Stimulated activated CD8-positive, alpha-beta memory T cell treated with anti-CD3 and anti-CD28 coated beads, Interleukin-4, amount 100 ng/mL, for 48 hours (primary cell): ENCODE measurements at places on chromosomes 2 and 18.
A peak's percentile ranks its signal among the peaks of the same experiment; 100 is the strongest.

DNA sequence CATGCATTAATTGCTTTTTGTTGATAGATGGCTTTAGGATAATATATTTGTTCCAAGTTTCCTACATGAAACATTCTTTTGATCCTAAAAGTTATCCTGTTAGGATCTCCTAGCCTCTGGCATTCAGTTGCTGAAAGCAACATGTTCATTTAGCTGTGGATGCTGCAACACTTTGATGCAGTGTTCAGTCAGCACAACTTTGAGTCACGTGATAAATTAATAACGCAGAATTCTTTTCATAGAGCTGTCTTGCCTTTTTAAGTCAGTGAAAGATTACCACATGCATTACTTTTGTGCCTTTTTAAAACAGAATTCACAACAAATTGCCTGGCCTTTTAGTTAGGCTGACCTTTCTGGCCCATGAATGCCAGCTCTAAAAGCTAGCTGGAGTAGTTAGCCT, 1467.9 kb upstream of the ZEB2 start:
- no peak for DNase-seq

DNA sequence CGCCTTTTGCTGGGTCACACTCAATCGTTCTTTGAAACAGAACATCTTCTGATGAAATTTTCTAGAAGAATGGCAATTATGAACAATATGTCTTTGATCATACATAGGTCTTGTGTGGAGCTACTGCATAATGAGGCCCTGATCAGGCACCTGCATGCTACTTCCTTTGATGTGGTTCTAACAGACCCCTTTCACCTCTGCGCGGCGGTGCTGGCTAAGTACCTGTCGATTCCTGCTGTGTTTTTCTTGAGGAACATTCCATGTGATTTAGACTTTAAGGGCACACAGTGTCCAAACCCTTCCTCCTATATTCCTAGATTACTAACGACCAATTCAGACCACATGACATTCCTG, 532 bp downstream of the UGT1A5 start:
- DNase-seq = no peak

- DNase-seq = no peak
Observed at GRCh38 chr2:236554629-236555282, 14.9 kb upstream of the ACKR3 start.

DNA sequence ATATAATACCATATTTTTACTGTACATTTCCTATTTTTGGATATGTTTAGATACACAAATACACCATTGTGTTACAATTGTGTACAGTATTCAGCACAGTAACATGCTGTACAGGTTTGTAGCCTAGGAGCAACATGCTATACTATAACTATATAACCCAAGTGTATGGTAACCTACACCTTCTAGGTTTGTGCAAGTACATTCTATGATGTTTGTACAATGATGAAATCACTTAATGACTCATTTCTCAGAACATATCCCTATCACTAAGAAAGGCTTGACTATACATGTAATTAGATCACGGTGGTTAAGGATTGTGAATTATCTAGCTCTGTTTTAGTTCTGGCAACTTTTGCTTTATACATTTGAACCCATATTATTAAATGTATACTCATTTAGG, 31.3 kb downstream of the NPHP1 start:
- DNase-seq = no peak

- DNase-seq = no peak
Observed at GRCh38 chr18:32459361-32460101, 11.2 kb downstream of the GAREM1 start.

DNA sequence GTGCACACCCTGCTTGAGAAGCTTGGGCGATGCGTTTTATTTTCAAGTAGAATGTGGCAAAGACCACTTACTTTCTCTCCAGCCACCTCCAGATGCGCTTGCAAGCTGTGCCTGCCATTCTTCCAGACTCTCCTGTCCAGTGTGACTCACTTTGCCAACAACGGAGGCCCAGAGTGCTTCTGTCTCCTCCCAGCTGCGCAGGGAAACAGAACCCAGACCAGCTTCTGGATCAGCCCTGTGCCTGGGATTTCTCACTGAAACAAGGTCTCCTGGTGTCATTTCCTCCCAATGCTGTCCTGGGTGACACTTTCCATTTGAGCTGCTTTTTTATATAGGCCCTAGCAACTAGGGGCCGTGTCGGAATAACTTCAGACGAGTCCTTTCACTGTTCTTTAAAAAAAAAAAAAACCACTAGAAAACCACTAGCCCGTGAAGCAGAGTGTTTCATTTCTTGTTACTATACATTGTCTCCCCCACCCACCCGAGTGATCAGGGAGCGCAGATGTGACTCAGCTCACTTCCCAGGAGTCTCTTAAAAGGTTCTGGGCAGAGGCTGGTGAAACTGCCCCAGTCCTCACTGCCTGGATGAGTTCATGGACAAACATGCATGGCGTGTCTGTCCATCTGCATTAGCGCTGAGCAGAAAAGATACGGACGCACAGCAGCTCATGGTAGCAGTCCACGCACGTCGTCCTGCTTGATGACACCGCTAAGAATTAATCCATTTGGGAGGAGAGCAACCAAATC, 25.3 kb upstream of the RPL31 start:
- no peak for DNase-seq

DNA sequence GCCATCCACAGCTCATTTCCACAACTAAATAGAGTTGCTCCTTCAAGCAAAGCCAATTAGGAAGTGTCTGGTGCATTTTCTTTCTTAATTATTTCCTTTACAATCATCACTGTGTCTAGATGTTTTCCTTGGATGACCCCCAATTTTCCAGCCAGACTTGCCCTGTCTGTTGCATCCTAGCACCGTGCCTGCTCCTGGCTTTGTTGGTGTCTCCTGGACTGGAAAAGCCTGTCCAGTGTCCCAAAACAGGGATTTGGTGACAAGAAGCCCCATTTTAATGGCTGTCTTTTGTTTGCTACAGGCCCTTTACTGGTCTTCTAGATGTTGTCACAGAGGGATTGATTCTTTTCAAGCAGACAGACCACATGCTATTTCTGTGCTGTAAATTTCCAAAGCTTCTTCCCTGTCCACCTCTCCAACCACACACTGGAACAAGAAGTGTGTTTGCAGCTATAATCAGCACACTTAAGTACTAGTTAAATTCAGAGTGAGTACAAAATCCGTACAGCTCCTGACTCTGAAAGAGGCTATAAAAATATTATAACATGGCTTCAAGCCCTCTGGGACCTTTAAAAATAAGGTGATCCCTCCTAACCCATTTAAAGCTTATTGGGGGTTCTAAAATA, 38.4 kb downstream of the RNF144A start:
- no peak for DNase-seq

DNA sequence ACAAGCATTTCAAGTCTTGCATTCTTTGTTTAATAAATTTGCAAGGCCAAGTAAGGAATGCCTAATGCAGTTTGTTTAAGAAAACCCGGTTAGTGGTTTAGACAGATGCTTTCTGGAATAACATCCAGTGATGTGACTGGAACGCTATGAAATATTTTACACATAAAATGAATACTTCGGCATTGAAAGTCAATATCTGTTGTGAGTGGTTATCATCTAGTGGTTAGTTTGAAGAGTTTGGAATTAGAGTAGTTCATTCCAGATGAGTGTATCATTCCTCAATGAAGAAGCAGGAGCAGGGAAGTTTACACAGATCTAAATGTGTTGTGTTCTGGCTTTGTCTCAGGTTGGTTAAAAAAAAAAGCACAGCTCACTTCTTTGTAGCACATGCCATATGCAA, 608.0 kb upstream of the PIK3C3 start:
- DNase-seq = no peak

DNA sequence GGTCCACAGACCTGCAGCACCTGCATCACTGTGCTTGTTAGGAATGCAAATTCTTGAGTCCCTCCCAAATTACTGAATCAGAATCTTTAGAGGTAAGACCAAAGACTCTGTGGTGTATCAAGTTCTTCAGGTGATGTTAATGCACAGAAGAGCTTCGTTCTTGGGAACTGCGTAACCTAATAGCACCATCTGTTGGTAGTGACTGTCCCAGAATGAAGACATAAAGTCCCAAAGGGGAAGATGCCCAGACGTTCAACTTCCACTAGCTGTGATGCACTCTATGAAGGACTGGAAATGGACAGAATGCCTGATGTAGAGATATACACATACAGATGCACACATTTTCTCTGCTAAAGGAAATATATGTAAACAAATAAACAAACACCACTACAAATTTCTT, 576.0 kb downstream of the LRP1B start:
- no peak for DNase-seq

GRCh38 chr18:8389391-8390340, 219.6 kb upstream of the RAB12 start:
- DNase-seq = peak; percentile 58

DNA sequence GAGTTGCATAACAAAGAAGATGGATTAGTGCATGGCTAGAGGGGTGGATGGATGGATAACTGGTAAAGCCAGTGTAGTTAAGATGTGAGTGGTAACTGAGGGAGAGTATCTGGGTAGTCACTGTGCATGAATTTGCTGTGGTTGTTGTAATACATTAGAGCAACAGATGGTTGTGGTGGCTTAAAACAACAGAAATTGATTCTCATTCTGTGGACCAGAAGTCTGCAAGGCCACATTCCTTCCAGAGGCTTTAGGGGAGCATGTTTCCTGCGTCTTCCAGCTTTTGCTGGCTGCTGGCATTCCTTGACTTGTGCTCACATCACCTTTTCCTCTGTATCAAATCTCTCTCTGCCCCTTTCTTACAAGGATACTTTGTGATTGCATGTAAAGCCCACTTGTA, 155.4 kb downstream of the ASB1 start:
- DNase-seq = no peak

GRCh38 chr18:13527256-13527655, 199.1 kb downstream of the FAM210A start:
- no peak for DNase-seq

DNA sequence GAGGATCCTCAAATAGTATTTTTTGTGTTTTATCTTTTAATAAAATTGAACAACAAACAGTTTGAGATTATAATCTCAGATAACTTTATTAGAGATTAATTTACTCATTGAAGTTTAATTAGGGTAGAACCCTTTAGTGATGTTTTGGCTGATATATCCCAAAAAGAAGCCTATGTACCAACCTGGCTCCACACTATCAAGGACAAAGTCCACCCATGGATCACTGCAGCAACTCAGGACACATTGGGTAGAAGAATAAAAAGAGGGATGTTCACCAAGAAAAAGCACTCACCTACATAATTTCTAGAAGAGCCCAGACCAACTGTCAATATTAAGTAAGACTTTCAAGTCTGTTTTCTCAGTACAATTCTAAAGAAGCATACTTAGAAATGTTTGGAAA, 112.9 kb downstream of the EXOC6B start:
- no peak for DNase-seq

GRCh38 chr18:57698571-57699276, 77.1 kb upstream of the NARS1 start:
- DNase-seq = no peak

DNA sequence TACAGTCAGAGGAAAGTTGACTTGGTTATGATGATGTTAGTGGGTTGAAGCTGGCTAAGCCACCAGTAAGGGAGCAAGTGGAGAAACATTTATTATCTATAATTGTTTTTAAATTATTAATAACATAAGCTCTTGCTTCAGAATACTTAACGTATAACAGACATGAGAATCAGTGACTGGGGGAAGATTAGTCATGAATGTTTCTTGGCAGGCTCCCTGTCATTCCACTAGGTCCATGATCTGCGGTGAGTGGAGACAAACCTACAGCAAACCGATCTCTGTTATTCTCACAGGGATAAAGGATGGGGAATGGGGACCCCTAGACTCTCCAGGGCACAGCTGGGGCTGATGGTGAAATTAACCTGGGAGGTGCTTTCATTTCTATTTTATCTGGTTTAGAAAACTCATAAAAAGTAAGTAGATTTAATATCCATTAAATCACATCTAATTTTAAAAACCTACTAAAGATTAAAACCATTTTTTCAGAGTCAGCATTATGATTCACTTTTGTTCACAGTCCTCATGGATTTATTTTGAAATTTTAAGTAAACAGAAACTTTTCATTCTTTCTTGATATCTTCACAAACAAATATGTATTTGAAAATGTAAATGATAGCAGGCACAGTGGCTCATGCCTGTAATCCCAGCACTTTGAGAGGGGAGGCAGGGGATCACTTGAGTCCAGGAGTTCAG, 420.3 kb downstream of the PTPRM start:
- DNase-seq = no peak

DNA sequence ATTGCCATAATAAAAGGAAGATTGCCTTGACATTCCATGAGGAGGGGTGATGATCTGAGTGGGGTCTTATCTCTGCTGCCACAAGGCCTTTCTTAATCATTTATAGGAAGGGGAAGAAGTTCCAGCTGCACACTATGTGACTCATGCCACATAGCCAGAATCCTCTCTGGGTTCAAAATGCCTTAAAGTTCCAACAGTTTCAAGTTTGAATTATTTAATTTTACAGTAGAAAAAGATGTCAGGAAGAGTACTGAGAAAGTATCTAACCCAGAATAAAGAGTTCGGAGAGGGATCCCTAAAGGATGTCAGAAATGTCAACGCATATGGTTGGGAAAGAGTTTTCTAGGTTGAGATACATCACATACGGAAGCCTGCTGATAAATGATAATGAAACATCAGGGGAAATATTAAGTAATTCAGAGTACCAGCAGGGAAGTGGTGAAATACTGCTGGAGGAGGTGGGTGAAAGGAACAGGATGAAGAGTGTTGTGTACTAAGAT, 999.9 kb downstream of the TSN start:
- DNase-seq = no peak

DNA sequence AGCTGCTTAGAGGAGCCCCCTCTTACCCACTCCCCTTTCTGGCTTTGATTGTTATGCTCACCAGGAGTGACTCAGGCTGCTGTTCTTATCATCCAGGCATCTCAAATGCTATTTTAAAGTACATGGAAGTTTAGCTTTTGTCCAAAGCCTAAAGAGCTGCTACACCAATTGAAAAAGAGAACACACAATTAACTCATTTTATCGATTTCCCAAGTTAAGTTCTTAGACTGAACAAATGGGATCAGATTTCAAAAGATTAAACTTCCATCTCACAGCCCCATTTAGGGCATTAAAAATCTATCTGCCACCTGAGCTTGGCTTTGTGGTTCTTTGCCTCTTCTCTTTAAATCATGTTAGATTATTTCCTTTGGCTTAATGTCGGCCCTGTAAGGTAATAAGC, 81.2 kb downstream of the MYO5B start:
- no peak for DNase-seq

GRCh38 chr2:58057707-58058530, 11.3 kb downstream of the VRK2 start:
- DNase-seq = no peak
